Right atrium auricular region (tissue), 2 donors: ENCODE measurements at places on chromosomes 7 and 10. TPM values are rescaled to one million over a fixed set of nuclear protein-coding genes. Genes with fewer than 3 reads are reported as not detected.

DNA sequence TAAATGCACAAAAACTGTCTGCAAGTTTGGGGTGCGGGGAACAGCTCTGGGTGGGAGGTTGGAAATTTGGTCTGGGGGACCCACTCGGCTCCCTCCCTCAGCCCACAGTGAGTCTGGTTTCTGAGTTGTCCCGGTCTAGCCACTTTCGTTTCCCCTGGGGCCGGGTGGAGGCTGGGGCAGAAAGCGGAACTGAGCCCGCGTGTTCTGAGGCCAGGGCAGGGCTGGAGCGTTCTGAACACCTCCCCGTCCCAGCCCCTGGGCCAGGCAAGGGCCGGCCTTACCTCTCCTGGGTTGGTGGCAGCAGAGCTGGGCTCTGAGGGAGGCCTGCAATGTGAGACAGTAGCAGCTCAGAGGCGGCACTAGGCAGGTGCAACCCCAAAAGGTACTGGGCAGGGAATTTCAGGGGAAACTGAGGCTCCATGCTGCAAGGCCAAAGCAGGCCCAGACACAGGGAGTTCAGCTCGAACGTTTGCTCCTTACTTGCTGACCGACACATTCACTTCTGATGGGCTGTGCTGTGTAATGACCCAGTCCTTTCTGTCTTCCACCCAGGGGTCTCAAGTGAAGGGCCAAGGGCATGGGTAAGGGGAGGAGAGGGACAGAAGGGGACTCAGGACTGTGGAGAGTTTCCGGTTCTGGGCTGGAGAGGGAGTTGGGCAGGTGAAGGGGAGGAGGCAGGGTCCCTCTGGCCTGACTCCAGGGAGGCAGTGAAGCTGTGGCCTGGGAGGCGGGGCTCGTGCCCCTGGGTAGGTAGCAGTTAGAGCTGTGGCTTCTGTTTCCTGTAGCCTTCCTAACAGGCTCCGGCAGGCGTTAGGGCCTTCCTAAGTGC lies 3.0 kb downstream of the IRF5 start:
- no peaks in the 10 kb centered on the region for H3K36me3 ChIP-seq
- no peak overlapping the region for H3K4me3 ChIP-seq
- no peaks in the 10 kb centered on the region for H3K4me1 ChIP-seq
- H3K27ac ChIP-seq = no peak overlapping the region
- DNase-seq = no peak

DNA sequence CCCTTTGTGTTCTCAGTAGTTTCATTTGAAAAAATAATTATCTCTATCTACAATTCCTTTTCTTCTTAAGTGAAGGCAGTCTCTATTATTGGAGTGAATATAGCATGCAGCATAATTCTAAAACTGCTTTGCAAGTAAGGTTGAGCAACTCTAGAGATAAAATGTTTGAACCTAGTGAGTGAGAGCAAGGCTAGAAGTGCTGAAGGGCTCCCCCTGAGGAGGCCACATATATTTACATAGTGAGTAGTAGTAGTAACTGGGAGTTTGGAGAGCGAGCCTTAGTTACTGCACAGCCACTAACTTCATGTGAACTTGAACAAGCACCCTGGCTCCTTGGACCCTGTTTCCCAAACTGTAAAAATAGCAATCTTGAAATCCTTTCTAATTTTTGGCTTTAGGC lies 141.5 kb upstream of the DKK1 start:
- H3K27me3 ChIP-seq = no peaks in the 10 kb centered on the region
- no peaks in the 10 kb centered on the region for H3K36me3 ChIP-seq
- H3K4me1 ChIP-seq = no peaks in the 10 kb centered on the region
- no peak overlapping the region for H3K4me3 ChIP-seq
- no peak for DNase-seq

- H3K36me3 ChIP-seq = no peaks in the 10 kb centered on the region
- no peaks in the 10 kb centered on the region for H3K27me3 ChIP-seq
- no peak overlapping the region for H3K27ac ChIP-seq
- peak; percentile 23 for DNase-seq
- no peak overlapping the region for H3K4me3 ChIP-seq
- no peaks in the 10 kb centered on the region for H3K4me1 ChIP-seq
These were observed 81.6 kb upstream of the RNF32 start for GRCh38 chr7:156559001-156559400.

DNA sequence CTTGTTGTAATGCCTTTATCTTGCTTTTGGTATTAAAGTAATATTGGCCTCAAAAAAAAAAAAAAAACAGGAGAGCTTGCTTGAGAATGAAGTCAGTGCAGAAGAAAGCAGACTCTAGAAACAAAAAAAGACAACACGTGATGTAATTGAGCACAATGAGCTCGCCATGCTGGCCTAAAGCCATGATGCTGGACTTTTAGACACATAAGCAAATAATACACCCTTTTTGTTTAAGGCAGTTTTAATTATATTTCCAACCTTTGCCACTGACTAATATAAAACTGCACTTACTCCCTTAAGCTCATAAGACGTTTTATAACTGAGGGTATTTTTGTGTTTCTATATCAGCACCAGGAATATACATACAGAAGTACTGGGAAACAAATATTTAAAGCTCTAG lies 798.3 kb downstream of the KCNMA1 start:
- DNase-seq = no peak
- no peak overlapping the region for H3K27ac ChIP-seq
- H3K4me1 ChIP-seq = no peaks in the 10 kb centered on the region

- H3K27me3 ChIP-seq = no peaks in the 10 kb centered on the region
- DNase-seq = no peak
- H3K27ac ChIP-seq = no peak overlapping the region
- no peaks in the 10 kb centered on the region for H3K4me1 ChIP-seq
- H3K4me3 ChIP-seq = no peak overlapping the region
- no peaks in the 10 kb centered on the region for H3K36me3 ChIP-seq
These were observed 75.0 kb downstream of the NEURL1 start for GRCh38 chr10:103568505-103568904.

DNA sequence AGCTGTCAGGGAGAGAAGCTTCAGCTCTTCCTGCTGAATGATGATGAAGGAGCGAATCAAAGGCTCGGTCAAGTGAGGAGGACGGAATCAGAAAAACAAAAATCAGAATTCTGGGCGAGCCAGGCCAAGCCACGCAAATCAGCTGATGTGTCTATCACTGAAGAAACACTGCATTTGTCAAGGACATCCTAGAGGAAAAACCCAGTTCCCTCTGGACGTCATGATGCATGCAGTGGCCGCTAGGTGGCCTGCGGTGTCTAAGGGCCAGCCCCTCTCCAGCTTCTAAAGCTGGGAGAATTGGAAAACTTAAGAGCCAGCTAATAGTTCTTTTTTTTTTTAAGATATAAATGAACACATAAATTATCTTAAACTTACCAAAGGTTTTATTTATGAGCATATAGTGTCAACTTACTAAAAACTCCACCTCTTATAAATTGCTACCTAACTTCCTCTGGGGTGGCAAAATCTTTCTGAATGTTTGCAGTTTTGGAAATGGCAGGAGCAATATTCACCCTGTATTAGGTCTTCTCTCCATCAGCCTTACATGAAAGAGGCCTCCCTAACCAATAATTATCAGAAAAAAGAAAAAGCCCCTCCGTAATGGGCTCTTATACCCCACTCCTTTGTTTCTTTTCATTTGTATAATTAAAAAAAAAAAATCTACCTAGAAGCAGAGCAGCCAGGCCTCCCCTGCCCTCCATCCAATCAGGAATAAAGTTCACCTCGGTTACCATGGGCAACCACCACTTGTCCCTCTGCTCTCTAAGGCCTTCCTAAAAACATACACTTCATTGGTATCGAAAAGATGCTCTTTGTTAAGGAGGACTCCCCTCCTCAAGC lies 186.8 kb downstream of the USP6NL start:
- H3K4me3 ChIP-seq = no peak overlapping the region
- H3K4me1 ChIP-seq = no peaks in the 10 kb centered on the region
- no peak overlapping the region for H3K27ac ChIP-seq
- H3K27me3 ChIP-seq = no peaks in the 10 kb centered on the region

Gene HOXA13
- total RNA-seq = not detected

Gene PPP1R3A
- total RNA-seq = 53.4 TPM

Gene DYDC2
- not detected for total RNA-seq
